A549 treated with Mapracorat at 1 μM for 4 hours (cell line): ENCODE measurements at places on chromosomes 2 and 18. TPM values are rescaled to one million over a fixed set of nuclear protein-coding genes. Genes with fewer than 3 reads are reported as not detected.

PHOSPHO2 gene
- total RNA-seq, result 2.0 to 3.6 TPM (median 2.3 TPM) in 5 replicates

IL1R1 gene
- 35.9 to 52.2 TPM (median 43.5 TPM) in 5 replicates for total RNA-seq

NTSR2 gene
- 0.10 to 0.17 TPM in 2 of 5 replicates, not detected in the others for total RNA-seq

GBX2 gene
- 1.0 to 3.3 TPM (median 3.0 TPM) in 5 replicates for total RNA-seq

NEU2 gene
- total RNA-seq, result not detected in 5 replicates

EMILIN1 gene
- total RNA-seq, result 0.27 to 0.56 TPM (median 0.47 TPM) in 5 replicates
